Neural crest cell (in vitro differentiated cells): ENCODE measurements at places on chromosomes 12 and 14. TPM values are rescaled to one million over a fixed set of nuclear protein-coding genes. Genes with fewer than 3 reads are reported as not detected.

Gene LRTM2
- 0.19 TPM in 1 of 2 replicates, not detected in the other for total RNA-seq

Gene AKAP6
- 9.4 and 9.7 TPM in 2 replicates for total RNA-seq

Gene INHBE
- total RNA-seq, result 0.36 and 0.61 TPM in 2 replicates

Gene CIDEB
- not detected in 2 replicates for total RNA-seq

Gene KRT4
- total RNA-seq, result not detected in 2 replicates

Gene SYT1
- total RNA-seq, result 17.4 and 19.5 TPM in 2 replicates

Gene E2F7
- 25.7 and 29.8 TPM in 2 replicates for total RNA-seq

Gene BEGAIN
- total RNA-seq, result 3.0 and 4.8 TPM in 2 replicates

Gene A2ML1
- total RNA-seq, result not detected in 2 replicates

GRCh38 chr14:61375218-61375617, 53.8 kb downstream of the PRKCH start:
- no peak for DNase-seq

DNA sequence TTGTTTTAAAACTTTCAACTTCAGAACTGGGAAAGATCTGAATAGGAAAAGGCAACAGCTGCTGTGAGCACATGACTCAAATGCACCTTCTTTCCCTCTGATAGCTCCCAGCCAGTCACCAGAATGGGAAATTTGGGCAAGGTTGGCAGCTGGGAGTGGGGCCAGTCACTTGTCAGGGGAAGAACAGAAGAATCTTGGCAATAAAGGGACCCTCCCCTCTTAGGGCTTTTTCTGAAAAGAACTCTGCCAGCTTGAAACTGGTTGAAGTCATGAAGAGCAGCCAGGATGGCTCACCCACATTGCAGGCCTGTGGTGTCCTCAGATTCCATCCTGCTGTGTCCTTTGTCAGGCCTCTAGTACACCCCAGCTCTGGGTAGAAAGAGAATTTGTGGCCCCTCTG, 10.3 kb upstream of the RIC8B start:
- no peak for DNase-seq

- DNase-seq, result no peak
Measured at GRCh38 chr14:21668377-21668776, 5.2 kb downstream of the OR4E1 start.

DNA sequence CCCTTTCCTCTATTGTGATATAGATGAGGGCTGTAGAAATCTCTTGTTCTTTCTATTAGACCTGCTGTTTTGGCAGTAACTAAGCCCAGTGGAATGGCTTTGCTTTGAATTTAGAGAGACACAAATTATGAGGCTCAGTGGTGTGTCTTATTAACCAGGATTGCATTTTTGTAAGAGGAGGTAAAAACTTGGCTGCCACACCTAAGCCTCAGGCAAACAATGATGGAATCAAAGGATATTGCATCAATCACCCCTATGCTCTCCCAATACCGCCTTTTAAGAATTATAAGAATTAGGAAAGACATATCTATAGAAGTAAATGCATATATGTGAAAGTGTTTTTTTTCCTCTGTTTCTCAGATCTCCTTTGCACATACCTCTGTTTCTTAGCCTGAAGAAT, 63.3 kb downstream of the ACSS3 start:
- DNase-seq, result no peak

GRCh38 chr14:55715889-55716288, 135.9 kb downstream of the KTN1 start:
- DNase-seq, result no peak

DNA sequence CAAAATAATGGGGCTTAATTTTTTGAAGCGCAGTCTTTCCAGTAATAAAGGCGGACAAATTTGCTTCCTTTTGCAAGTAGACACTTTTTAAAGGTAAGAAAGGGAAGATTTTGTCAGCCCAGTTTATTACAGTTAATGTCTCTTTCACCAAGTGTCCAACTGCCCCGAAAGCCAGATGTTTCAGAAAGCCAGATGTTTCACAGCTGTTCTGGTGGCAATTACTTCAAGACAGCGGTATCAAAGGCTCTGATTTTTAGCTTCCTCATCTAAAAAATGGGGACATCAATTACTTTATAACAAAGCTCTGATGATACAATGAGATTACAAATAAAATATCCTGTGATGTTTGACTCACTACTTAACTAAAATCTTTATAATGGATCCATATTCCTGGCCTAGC, 1.0 kb downstream of the WBP11 start:
- DNase-seq, result no peak

GRCh38 chr12:76874491-76875190, 4.2 kb downstream of the CSRP2 start:
- no peak for DNase-seq

DNA sequence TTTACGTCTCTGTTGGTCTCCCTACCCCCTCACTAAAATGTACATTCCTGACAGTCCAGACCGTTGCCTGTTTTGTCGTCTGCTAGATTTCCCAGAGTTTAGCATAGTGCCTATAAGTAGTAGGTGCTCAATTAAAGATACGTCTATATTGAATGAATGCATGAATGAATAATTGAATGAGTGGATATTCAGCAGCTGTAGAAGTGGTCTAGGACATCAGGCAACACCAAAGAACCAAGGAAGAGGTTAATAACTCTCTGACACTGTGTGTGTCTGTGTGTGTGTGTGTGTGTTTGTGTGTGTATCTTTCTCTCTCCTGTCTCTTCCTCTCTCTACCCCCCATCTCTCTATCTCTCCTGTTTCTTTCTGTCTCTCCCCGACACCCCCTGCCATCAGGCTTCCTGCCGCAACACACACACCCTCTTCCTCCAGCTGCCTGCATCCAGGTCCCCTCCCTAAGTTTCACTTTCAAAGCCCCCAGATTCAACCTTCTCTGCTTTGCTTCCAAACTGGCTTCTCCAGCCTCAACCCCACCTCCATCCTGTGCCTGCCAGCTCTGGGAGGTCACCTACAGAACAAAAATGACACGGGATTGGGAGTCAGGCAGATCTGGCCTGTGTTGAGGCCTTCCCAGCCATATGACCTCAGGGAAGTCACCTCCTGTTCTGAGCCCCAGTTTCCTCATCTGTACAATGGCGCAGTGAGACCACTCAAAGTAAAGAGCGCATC, 119.9 kb upstream of the NCOR2 start:
- DNase-seq, result no peak

- DNase-seq, result no peak
Measured at GRCh38 chr12:25014961-25015360, 66.1 kb upstream of the BCAT1 start.

DNA sequence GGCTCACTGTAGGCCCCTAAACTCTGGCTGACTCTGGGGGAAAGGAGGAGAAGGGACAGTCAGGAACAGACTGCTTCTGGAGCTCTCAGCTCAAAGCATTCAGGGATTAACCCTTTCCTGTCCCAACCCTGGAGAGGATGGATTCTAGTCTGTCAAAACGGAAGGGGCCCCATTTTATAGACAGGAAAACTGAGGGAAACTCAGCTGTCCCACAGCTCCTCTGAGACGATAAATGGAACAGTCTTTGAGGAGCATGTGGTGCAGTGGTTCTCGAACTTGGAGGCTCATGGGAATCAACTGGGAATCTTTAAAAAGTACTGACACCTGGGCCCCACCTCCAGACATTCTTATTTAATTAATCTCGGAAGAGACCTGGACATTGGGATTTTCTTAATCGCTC, 23.7 kb downstream of the SRRM4 start:
- no peak for DNase-seq

GRCh38 chr12:127241072-127241817, 1025.7 kb upstream of the TMEM132C start:
- DNase-seq, result no peak

- no peak for DNase-seq
Measured at GRCh38 chr12:26749781-26750180, 83.2 kb downstream of the ITPR2 start.

GRCh38 chr14:61233436-61233956, 47.6 kb downstream of the TMEM30B start:
- DNase-seq, result no peak

GRCh38 chr14:70804556-70805162, 4.7 kb downstream of the MAP3K9 start:
- no peak for DNase-seq

DNA sequence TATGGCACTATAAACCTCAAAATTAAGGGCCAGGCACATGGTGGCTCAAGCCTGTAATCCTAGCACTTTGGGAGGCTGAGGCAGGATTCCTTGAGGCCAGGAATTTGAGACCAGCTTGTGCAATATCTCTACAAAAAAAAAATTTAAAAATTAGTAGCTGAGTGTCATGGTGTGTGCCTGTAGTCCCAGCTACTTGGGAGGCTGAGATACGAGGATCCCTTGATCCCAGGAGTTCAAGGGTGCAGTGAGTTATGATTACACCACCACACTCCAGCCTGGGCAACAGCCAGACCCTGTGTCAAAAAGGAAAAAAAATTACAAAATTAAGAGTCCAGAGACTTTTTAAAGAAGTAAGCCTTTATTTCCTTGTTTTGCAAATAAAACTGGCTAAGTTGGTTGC, 1.8 kb upstream of the GCN1 start:
- DNase-seq, result no peak

GRCh38 chr14:53890611-53891101, 66.0 kb downstream of the BMP4 start:
- no peak for DNase-seq

DNA sequence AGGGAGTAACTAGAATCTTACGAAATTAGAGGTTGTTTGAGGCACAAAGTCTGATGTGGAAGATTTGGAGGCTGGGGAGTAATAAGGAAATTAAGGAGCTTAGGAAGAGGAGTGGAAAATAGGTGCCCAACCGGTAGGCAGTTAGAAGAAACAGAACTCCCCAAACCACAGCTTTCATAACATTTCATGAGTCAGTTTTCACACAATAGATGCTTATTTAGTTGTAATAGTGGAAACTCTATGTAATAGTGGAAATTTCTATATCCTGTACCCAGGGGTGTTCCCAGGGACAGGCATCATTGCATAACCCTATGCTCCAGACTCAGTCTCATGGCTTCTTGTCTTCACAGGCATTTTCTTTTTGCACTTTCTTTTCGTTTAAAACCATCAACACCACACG, 8.3 kb downstream of the C3AR1 start:
- DNase-seq, result no peak

- no peak for DNase-seq
Measured at GRCh38 chr12:43655586-43655985, 103.0 kb downstream of the PUS7L start.

- no peak for DNase-seq
Measured at GRCh38 chr14:83470466-83470865, 1936.8 kb upstream of the SEL1L start.

DNA sequence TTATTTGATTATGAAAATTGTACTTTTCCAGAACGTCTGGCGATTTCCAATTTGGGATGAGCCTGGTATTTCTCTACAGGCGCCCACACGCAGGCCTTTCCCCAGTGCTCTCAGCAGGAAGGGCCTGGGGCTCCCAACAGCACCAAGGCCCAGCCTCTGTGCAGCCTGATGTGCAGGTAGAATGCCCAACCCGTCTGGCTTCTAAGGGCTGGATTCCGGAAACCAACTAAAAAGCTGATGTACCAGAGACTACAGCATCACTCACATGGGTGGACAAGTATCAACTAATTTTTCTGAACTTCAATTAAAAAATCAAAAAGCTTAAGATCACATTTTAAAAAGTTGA, 25.8 kb downstream of the CDC42BPB start:
- DNase-seq, result no peak

DNA sequence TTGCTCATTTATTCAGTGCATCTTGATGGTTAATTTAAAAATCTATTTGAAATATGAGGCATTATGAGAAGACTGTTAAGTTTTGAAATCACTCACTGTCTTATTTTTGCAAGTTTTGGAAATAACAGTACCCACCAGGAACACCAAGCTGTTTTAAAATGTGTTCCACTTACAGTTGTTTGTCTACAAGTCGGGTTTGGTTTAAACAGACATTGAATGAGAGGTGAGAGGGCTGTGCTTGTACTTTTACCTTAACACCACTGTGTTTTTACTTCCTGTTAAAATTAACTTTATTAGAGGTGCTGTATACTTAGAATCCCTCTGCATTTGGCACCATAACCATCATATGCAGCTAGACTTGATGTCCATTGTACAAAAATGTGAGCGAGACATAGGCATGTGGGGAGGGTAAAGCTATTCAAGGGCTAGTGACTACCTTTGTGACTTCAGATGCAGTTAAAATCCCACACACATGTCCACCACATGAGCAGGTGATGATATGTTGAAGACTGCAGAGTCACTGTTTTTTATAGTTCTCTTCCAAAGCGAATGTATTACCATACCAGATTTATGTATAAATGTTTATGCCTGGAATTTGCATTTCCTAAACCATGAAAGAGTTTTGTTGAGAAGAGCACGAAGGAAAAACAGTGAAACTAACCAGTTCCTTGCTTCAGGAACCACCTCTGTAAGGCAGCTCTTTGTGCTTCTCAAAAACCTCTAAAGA, 12.9 kb downstream of the ELK3 start:
- no peak for DNase-seq

- no peak for DNase-seq
Measured at GRCh38 chr12:66000958-66001357, 129.6 kb downstream of the LLPH start.

- DNase-seq, result no peak
Measured at GRCh38 chr12:105013892-105014291, 27.8 kb downstream of the NOPCHAP1 start.

- no peak for DNase-seq
Measured at GRCh38 chr12:75170640-75171185, 38.9 kb downstream of the KCNC2 start.

DNA sequence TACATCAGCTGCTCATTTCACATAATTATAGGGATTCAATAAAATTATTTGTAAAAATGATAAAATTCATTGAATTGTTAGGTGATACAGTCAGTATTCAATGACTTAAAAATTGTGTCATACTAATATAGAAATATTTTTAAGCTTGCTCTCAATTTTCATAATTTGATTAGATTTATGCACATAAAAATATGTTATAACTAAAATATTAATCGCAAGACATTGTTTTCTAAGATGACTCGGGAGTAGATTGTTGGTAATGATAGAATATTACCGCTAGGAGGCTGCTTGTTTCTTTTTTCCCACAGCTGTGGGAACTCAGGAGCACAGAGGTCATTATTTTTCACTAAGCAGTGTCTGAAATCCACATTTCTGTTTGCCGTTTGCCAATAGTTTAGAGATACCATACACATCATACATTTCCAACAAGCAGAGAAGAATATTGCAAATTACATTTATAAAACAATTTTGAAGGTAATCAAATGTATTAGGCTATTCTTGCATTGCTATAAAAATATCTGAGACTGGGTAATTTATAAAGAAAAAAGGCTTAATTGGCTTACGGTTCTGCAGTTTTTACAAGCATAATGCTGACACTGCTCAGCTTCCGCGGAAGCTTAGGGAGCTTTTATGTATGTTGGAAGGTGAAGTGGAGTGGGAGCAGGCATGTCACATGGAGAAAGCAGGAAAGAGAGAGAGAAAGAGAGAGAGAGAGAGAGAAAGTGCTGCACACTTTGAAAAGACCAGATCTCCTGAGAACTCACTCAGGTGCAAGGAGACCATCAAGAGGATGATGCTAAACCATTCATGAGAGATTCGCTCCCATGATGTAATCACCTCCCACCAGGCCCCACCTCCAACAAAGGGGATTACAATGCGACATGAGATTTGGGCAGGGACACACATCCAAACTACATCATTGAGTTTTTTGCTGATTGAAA, 9.2 kb downstream of the CD69 start:
- no peak for DNase-seq

DNA sequence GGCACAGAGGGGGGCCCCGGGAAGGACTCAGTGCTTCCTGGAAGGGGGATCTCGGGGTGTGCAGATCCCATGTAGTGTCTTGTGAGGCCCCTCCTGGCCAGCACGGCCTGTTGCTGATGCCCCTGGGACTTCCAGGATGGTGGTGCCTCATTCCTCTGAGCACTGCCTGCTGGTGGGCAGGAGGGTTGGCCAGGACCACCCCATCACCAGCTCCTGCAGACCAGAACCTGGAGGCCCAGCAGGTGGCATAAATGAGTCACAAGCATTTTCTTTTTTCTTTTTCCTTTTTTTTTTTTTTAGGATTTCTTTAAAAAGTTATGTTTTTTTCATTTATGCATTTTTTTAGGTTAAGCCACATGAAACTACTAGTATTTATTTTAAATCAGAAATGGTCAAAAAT, 8.0 kb downstream of the MMP17 start:
- DNase-seq, result no peak
